ENCODE measurements at places on chromosomes 3 and 15. TPM values are rescaled to one million over a fixed set of nuclear protein-coding genes. Genes with fewer than 3 reads are reported as not detected.

The DAPK2 gene
- polyA plus RNA-seq: 5.9 TPM

The UACA gene
- 10.2 TPM for polyA plus RNA-seq

The GALNT15 gene
- polyA plus RNA-seq: 16.5 TPM

The QARS1 gene
- 175 TPM for polyA plus RNA-seq

The KCNMB2 gene
- 2.6 TPM for polyA plus RNA-seq

The CCDC54 gene
- 112 TPM for polyA plus RNA-seq
